Cortex of kidney (tissue), 1 donor: ENCODE measurements at places on chromosomes 1 and 21.

DNA sequence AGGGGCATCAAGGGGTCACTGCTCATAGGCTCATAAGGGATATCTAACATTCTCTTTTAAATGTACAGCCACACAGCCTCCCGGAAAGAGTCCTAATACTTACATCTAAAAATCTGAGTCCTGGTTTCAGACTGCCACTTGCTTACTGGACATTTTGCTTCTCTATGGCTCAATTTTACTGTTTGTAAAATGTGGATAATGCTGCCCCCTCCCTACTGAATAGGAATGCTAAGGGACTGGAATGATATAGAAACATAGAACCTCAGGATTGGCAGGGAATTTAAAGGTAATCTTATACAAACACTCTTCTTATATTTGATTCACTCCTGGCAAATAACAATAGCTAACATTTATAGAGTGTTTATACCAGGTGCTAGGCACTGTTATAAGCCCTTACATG lies 910 bp upstream of the TNR start:
- no peak for DNase-seq

GRCh38 chr1:26626994-26627393 lies 68.8 kb upstream of the ARID1A start:
- no peak for DNase-seq

DNA sequence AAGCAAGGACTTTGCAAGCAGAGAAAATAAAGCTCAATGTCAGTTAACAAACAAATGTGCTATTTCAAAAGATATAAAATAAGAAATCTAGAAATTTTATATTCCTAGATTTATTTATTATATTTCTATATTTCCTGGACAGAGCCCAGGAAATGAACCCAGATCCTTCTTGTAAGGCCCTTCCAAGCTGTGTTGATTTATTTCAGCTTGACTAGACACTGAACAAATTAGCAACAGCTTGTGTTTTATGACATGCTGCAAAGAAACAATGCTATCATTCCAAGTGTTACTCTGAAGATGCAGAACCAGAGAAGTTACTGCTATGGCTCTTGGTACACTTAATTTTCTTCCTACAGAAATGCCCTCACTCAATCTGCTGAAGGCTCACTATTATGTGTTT lies 6.2 kb downstream of the TGFBR3 start:
- DNase-seq: no peak

DNA sequence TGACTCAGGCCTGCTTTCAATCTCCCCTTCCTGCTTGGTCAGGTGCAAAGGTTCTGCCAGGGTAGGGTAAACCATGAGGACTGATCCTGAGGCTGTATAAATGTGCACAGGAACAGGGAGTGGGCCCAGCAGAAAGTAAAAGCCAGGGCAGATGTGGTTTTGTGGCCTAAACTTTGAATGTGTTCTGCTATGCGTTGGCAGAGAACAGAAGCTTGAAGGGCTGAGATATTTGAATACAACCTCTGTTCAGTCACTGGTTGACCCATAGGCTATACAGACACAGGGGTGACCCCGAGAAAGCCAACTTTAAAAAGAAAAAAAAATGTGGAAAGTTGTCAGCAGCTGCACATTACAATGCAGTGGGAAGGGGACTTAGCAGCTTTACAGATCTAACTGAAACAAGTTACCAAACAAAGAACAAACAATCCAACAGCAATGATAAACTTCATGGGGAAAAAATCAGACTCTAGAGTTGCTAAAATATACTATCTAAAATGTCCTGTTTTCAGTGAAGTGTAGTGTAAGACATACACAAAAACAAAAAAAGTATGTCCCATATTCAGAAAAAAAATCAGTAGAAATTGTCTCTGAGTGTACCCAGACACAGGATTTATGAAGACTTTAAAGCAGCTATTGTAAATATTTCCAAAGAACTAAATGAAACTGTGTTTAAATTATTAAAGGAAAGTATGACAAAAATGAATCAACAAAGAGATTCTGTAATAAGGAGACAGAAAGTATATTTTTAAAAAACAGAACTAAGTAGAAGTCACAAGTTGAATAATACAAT lies 216.1 kb downstream of the RPS6KC1 start:
- DNase-seq: no peak

DNA sequence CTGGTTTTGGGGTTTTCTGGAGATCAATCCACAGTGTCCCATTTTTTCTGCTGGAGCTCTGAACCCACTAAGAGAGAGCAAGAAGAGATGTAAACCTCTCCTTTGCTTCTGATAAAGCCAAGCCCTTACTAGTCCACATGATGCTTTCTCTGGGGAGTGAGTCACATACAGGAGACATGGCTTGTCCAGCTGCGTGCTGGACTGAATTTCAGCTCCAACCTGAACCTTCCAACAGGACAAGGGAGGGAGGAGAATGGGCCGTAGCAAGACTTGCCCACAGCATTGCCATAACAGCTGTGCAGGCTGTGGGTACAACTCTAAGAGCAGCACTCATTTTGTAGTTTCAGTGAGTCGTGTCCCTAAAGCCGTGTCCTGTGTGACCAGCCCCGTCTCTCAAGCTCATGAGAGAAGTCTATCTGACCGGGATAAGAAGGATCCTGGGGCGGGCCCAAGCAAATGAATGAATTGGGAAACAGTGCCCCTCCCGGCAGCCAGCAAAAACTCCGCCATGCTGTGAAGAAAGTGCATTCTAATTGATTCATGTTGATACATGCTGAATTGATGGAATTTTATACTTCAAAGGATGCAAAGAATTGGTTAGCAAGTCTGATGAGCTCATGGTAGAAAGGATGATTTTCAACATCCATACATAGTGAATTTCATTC lies 195.2 kb downstream of the GABPA start:
- DNase-seq: no peak
